Fibroblast of mammary gland (primary cell): ENCODE measurements at places on chromosomes 3 and 15.
A peak's percentile ranks its signal among the peaks of the same experiment; 100 is the strongest.

GRCh38 chr15:65038428-65038827, 6.8 kb upstream of the SLC51B start:
- no peak for DNase-seq

GRCh38 chr3:161413127-161413854, 42.0 kb upstream of the SPTSSB start:
- DNase-seq: peak; percentile 57

GRCh38 chr15:101022876-101023275, 103.7 kb downstream of the LRRK1 start:
- DNase-seq: no peak

- peak; percentile 26 for DNase-seq
Observed at GRCh38 chr15:36117296-36117787, 462.1 kb upstream of the CDIN1 start.

DNA sequence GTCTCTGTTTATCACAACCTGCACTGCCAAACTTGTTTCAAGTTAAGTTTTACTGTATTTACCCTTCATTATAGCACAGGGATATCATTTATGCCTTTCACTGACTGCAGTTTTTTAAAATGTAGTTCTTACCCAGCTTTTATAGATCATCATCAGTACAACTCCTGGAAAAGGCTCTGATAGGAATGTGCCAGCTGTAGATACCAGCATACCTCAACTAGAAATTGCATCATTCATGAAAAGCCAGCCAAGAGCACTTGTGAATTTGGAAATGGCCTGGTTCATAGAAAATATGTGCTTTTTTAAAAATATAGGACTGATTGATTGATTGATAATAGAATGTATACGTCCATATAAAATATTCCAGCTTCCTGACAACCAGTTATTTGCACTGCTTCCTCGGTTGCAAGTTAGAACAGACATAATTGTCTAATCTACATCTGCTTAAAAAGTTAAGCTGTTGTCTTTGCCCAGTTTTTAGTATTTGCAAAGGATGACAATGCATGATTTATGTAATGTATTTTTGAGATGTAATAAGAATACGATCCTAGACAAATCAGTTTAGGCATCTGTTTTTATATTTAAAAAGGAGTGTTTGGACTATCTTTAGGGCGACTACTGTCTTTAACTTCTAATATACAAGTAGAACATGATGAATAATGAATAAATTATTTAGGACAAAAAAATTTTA, 58.5 kb downstream of the DCUN1D1 start:
- DNase-seq: no peak

DNA sequence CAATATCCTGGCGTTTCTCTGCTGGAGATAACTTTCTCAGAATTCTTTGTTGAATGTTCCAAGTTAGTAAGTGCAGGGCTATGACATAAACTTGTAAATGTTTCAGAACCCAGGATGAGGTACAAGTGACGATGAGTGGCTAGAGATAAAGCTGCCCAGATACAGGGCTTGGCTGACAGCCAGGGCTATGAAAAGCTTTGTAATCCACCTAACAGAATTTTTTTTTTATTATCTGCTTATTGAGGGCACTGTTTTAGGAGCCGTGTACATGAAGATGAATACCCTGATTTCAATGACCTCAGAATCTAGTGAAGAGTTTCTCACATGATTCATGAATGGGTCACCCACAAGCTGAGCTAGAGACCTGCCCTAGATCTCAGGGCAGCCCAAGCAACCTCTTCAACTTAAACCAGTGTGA, 431.4 kb downstream of the DIPK2A start:
- DNase-seq: peak; percentile 14
